ENCODE measurements at places on chromosomes 16 and 17. TPM values are rescaled to one million over a fixed set of nuclear protein-coding genes. Genes with fewer than 3 reads are reported as not detected.

FBXW10 gene
- not detected for total RNA-seq

DNA sequence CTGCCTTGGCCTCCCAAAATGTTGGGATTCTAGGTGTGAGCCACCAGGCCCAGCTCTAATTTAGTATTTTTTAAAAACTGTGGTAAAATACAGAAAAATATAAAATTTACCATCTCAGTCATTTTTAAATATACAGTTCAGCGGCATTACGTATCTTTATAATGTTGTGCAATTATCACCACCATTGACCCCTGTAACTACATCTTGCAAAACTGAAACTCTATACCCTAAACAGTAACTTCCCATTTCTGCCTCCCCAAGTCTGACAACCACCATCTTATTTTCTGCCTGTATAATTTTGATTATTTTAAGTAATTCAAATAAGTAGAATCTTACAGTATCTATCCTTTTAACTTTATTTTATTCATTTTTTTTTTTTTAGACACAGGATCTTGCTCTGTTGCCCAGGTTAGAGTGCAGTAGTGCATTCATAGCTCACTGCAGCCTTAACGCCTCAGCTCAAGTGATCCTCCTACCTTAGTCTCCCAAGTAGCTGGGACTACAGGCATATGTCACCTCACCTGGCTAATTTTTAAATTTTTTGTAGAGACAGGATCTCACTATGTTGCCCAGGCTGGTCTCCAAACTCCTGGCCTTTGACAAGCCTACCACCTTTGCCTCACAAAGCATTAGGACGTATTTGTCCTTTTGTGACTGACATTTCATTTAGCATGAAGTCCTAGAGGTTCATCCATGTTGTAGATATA lies 10.9 kb upstream of the GGA2 start:
- DNase-seq, result no peak

GRCh38 chr16:87628940-87629339 lies 26.6 kb downstream of the JPH3 start:
- no peak for DNase-seq

CXCL16 gene
- total RNA-seq, result 19.1 TPM

PDILT gene
- total RNA-seq, result not detected

IL34 gene
- 1.1 TPM for total RNA-seq

NLRC3 gene
- 4.1 TPM for total RNA-seq

REXO5 gene
- total RNA-seq, result 4.6 TPM

SULT1A2 gene
- 3.7 TPM for total RNA-seq

GRCh38 chr16:68401871-68402747 lies 46.2 kb downstream of the SMPD3 start:
- no peak for DNase-seq

- DNase-seq, result no peak
These were observed at the start of gene NETO2 for GRCh38 chr16:47143677-47144558. Gene NETO2, minus strand, starts transcription at chr16:47143945. Its CDS starts 333 bp downstream, at chr16:47143612.

KRT31 gene
- total RNA-seq, result not detected

SPATA33 gene
- total RNA-seq, result 1.8 TPM

- no peak for DNase-seq
These were observed 22.3 kb downstream of the CD300LF start for GRCh38 chr17:74690409-74690825.

PLD6 gene
- 14.1 TPM for total RNA-seq

- no peak for DNase-seq
These were observed 27.9 kb upstream of the PMFBP1 start for GRCh38 chr16:72199761-72200337.

ST6GALNAC1 gene
- total RNA-seq, result 4.6 TPM

- no peak for DNase-seq
These were observed 2.0 kb upstream of the CCL22 start for GRCh38 chr16:57356547-57356946.

GRCh38 chr17:55410722-55411462 lies 10.7 kb downstream of the MMD start:
- DNase-seq, result no peak

DNA sequence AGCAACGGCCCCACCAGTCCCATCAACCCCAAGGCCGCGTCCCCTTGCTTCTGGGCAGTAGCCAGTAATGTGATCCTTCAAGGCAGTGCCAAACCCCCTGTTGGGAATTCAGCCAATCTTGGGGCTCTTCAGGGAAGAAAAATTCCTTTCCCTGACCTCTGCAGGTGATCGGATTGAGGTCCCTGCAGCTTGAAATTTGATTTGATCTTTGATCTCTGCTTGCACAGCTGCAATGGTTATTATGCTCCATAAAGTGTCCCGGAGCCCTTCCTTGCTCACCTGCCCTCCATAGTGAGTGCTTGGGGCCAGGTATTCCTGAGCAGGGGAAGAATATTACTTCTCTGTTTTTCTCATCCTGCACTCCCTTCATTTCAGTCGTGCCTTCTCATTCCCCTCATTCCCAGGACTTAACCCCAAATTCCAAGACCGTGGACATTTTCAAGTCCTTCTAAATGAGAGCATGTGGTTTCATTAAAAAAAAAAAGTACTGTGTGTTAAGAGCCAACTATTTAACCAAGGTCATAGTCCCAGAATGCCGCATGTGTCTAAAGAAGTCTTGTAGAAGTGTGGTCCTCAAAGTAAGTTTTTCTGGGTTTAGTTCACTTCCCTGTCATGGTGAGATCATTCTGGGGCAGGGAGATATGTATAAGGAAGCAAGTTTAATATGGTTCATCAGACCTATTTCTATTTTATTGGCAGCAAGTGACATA lies 56.3 kb downstream of the SOX9 start:
- DNase-seq, result no peak

GRCh38 chr17:73308017-73308823 lies 3.6 kb downstream of the CDC42EP4 start:
- DNase-seq, result no peak

GRCh38 chr16:66342294-66342900 lies 24.1 kb upstream of the CDH5 start:
- DNase-seq, result no peak

GRCh38 chr16:84191466-84191865 lies 509 bp downstream of the ADAD2 start:
- DNase-seq, result no peak

DNA sequence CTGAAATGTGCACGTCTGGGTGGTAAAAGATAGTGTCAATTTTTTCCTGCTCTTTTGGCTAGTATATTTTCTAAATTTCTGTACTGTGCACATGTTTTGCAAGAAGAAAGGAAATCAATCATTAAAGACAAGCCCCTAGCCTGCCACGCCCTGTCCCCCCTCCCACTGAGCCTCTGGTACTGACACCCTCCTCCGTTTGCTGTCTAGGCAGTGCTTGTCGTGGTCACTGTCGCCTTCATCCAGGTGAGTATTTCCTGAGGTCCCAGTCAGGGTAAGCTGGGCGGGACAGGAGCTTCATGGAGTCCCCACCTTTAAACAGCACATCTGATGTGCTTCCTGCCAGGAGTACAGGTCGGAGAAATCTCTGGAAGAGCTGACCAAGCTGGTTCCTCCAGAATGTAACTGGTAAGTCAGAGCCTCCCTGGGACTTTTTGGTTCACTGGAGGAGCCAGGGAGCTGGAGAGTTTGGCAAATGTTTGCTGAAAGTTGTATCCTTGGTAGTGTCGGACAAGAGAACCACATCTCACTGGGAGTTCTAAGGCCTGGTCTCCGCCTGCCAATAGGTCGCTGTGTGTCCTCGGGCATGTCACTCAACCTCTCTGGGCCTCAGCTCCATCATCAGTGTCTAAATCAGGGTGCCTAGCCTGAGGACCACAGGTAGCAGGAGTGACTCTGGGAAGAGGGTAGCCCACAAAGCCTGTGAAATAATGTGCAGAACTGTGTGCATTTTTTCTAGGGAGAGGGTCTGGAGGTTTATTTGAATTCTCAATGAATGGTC lies 42.2 kb downstream of the ATP2C2 start:
- no peak for DNase-seq

DNA sequence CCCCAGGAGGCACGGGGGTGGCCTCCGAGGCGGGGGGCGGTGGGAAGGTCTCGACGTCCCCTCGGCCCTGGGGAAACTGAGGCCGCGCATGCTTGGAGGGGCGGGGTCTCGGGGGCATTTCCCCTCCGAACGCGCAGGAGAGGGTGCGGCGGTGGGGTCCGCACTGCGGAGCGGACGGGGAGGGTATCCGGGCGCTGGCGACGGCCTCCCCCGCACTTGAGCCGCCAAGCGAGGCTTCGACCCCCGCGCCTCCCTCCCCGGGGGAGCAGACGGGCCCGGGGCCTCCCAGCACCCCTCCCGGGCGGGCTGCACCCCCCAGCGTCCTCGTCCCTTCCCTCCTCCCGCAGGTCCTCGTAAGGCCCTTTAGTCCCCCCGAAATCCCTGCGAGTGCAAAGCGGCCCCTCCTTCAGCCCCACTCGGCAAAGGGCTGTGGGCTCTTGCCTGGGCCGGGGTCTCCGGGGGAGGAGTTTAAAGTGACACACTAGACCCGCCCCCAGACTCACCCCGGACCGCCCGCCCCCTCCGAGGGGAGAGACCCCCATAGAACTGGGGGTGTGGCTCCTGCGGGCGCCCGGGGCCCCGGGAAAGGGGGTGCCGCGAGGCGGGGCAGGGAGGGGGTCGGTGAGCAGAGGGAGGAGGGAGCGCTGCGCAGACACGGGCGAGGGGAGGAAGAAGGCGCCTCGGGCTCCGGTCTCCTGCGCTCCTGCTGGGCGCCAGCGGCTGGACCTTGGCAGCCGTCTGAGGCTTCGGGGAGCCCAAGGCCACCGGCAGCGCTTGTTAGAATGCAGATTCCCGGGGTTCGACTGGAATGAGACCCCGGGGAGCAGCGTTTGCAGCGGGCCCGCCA lies 632 bp downstream of the BAIAP3 start:
- no peak for DNase-seq

ADAM11 gene
- 0.72 TPM for total RNA-seq

GRCh38 chr17:40447148-40447644 lies 3.9 kb downstream of the IGFBP4 start:
- DNase-seq, result no peak

DNA sequence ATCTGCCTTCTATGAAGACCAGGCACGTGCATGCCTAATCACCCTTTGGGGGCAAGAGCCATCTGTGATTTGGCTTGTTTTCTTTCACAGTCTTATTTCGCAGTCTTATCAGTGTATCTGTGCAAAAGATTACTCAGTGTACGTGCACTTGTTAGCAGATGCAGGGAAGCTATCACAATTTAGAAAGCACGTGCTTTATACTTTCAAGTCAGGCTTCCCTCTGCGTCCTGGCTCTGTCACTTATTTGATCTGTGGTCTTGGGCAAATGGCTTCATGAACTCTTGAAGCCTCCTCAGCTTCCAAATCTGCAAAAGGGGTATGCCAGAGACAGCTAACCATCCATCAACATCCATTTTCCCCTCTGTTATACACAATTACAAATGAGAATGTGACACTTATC lies 246.4 kb downstream of the XYLT1 start:
- no peak for DNase-seq

GRCh38 chr17:78990349-78991016 lies 10.8 kb upstream of the LGALS3BP start:
- no peak for DNase-seq

DNA sequence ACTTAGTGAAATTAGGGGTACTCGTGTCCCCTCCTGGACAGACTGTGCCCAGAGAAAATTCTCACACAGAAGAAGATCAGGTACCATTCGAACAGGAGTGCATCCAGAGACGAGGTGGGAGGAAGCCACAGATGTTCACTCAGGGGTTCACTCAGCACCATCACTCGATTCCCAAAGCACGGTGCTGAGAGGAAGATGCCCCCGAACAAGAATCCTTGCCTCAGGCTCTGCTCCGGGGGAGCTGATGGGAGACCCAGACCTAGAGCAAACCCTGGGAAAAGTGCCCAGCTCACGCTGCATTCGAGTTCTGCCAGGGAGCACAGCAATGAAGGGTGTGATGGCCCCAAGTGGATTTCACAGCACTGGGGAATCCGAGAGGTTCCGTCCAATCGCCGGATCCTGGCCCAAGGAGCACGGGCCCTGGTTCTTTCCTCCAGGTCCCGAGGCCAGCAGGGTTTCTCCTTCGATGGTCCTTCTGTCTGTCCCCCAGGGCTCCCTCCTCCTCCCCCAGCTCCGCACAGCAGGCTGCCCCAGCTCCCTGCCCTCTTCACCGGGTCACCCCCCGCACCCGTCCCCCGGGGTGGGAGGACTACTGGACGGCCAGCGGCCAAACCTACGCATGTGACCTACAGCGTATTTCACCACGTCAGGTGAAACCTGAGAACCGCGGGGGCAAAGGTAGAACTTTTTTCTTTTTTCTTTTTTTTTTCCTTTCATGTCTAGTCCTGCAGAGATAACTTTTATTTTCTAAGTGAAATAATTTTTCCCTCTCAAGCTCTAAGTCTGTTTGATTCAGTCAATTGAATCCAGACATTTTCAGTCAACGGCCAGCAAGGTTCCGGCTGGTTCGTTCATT lies 10.2 kb upstream of the UBE2I start:
- no peak for DNase-seq

DNA sequence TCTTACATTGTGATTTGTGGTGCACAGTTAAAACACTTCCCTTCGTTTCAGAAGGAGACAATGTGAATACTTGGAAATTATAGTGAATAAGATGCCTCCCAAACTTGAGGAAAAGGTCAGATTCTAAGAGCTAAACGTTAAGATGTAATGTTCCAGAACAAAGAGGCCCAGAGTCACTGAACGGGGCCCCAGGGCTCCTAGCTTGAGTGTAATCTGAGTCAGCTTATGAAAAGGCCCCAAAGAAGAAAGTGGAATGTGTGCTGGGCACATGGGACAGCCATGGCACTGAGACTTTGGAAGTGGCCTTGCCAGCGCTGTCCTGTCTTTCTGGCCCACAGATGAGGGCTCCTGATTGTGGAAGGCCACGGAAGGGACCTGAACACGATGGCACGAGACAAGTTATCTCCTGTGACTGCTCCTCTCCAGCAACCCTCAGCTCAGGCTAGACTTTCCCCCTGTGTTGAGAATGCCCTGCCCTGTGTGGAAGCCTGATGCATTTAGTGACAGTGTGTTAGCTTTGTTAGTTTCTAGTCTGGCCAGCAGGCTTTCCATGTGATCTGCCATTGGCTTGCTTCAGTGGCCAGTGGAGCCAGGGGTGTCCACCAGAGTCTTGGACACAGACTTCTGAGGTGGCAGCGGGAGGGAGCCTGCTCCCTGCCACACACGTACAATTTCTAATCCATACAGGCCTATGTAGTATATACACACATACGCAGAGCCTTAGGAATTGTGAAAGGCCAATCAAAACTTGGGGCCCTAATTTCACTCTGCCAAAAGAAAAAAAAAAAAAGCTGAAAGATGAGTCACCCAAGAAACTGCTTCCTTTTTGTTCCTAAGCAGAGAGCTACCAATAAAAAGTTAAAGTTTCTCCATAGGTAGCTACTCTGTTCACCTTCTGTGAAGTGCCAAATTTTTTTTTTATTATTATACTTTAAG lies 13.1 kb downstream of the SPATA33 start:
- DNase-seq, result no peak

- no peak for DNase-seq
These were observed 66.9 kb downstream of the MYO18A start for GRCh38 chr17:29113334-29113733.

SLC4A1 gene
- 0.84 TPM for total RNA-seq

DNA sequence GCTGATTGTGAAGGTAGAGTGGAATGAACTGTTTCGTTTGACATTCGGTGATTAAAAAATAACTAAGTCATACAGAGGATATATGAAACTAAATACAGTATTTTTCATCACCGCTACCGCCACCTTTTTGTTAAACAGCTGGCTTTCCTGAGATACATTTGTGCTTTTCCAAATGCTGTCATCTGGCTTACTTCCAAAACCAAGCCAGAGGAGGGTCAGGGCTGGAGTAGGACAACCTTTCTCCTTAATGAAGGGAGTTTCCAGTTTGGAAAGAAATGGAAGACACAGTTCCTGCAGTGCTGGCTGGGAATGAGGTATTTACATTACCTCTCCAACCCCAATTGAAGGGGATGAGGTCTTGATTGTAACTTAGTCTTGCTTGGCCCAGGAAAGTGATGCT lies 3.2 kb downstream of the TNRC6C start:
- DNase-seq, result no peak
